ENCODE measurements at places on chromosomes 7 and 10.

- DNase-seq: peak; percentile 17
Measured at GRCh38 chr10:132036887-132037675, 28.7 kb upstream of the JAKMIP3 start.

DNA sequence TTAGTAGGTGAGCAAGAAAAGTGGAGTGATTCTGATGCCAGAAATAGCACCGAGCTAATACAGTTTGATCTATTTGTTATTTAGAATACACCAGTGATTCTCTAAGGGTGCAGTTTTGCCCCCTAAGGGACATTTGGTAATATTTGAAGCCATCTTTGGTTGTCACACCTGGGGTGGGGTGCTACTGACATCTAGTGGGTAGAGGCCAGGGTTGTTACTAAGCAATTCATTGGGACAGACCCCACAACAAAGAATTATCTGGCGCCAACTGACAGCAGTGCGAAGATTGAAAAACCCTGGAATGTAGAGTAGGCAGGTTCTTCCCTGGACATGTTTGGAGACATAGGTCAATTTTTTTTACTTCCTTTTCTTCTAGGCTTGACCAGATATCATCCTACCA, 14.6 kb downstream of the PALS2 start:
- DNase-seq: peak; percentile 30

- DNase-seq: no peak
Measured at GRCh38 chr7:123241809-123242208, 42.0 kb upstream of the SLC13A1 start.

- no peak for DNase-seq
Measured at GRCh38 chr10:30192846-30193608, 133.6 kb upstream of the JCAD start.

DNA sequence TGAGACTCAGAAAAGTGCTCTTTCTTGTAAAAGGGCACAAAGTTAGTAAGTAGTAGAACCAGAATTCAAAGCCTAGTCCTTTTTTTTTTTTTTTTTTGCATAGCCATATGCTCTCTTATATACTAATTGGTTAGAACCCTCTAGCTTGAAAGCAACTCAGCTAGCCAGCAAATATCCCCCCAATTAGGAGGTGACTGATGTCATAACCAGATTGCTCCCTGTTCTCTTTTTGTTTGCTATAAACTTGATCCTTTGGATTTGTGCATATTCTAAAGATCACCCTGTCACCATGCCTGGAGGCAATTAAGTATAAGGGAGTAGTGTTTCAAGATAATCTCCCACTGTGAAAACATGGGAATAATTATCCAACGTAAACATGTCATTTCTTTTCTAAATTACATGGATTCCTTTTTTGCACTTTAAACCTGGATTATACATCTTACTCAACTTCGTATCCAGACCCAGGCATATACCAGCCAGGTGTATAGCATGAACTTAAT, 963.4 kb downstream of the CNTNAP2 start:
- no peak for DNase-seq

DNA sequence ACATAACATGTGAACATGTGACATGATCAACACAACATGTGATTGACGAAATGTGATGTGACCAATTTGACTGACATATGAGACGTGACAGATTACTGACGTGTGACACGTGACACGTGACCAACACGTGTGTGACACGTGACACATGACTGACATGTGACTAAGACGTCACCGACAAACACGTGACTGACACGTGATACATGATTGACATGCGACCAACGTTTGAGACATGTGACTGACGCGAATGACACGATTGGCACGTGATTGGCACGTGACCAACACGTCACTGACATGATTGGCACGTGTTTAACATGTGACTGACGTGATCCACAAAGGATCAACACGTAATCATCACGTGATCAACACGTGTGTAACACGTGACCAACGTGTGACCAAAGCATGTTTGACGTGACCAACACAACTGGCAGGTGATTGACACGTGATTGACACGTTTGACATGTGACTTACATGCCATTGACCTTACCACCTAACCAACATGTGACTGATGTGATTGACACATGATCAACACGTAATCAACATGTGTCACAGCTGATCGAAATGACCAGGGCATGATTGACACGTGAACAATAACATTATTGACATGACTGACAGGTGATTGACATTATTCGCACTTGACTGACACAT, 23.7 kb downstream of the CRPPA start:
- no peak for DNase-seq

DNA sequence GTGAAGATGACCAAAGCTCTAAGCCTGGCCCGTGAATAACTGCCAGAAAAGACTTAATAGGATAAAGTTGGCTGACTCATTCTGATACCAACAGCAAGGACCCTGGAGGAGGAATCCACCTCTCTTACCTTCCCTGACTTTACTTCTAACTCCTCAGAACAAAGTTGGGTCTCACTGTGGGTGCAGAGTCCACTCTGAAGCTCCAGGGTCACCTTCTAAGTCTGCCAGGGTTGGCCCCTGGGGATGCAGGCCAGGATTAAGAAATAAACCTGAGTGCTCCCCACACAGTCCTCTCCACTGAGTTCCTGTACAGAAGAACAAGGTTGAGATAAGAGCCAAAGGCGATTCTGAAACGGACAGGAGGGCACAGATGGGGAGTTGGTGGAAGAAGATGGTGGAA, 54.4 kb downstream of the GPR26 start:
- no peak for DNase-seq

- no peak for DNase-seq
Measured at GRCh38 chr10:60869652-60870415, 74.2 kb downstream of the RHOBTB1 start.

GRCh38 chr7:33700001-33700899, 205.1 kb upstream of the BMPER start:
- DNase-seq: no peak

DNA sequence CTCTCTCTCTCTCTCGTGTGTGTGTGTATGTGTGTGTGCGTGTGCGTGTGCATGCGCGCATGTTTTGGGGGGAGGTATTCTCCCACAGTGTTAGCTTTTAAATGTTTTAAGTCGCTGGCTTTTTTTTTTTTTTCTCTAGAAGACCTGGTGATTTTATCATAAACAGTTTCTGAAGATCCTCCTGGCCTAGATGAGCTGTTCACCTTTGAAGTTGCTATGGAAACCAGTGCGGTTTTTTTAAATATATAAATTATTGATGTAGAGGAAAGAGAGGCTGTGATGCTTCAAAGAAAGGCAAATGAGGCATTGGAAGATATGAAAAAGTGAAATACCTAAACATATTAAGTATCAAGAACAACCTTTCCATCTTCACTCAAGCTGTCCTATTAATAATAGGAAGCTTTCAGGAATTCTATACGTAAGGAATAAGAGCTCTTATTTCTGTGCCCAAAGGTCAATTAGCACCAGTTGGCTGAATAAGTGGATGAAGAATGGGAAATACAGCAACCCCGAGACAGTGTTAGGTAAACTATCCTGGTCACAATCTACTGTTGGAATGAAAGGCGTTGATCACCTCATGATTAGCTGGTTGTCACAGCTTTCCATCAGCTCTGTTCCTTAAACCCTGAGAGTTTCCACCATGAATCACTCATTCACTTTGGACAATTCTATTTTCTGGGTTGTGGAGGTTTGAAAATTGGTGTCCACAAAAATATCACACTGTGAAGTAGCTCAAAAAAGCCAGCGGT, 66.5 kb upstream of the SLC35G1 start:
- DNase-seq: peak; percentile 2

GRCh38 chr7:84786073-84786472, 400.8 kb downstream of the SEMA3D start:
- DNase-seq: no peak

- no peak for DNase-seq
Measured at GRCh38 chr10:44058259-44058658, 326.6 kb downstream of the CXCL12 start.

GRCh38 chr10:69769395-69769992, 32.2 kb upstream of the COL13A1 start:
- peak; percentile 93 for DNase-seq

- no peak for DNase-seq
Measured at GRCh38 chr7:103630318-103630717, 184.3 kb upstream of the SLC26A5 start.

DNA sequence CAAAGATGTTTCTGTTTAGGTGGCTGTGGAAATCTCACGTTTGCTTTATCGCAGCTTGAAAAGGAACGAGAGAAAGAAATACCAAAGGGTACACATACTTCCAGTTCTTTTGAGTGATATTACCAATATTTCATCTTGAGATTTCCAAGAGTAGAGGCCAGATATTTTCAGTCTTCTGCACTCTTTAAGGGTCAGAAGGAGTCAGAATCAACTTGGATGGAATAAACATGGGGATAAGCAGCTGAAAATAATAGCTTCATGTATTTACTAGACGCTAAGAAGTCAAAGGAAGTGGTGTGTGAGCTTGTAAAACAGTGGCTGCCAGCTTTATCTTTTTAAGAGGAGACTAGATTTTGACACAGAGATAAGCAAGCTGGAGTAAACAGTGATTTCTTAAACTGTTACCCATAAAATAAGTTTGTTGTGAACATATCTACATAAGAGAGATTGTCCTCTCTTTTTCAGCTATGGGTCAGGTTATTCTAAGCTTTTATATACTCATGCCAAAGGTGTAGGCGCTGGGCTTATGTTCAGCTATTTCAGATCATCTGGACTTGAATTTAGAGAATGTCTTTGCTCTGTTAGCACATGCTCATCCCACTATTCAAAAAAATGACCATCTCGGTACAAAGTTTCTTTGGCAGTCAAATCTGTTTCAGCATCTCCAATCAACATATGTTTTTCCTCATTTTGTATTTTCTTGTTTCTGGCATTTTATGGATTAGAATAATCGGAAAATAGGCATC, 170.8 kb upstream of the TCF7L2 start:
- DNase-seq: peak; percentile 20

DNA sequence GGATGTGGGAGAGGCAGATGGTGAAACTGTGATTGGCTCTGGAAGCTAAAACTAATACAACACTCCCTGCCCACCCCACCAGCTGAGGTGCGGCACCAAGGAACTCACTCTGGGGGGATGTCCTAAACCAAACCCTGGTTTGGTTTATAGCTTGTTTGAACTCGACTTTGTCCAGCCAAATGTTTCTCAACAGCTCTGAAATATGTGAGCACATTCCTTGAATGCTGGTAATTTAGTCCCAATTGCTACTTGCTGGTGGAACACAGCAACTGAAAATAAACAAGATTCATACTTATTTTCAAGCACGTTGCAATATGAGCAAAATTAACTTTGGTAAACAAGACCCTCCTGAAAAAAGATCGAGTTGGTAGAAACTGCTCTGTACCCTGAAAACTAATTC, 39.7 kb upstream of the CARD11 start:
- DNase-seq: peak; percentile 66

GRCh38 chr7:7639421-7639820, 1.1 kb upstream of the UMAD1 start:
- DNase-seq: no peak

- peak; percentile 36 for DNase-seq
Measured at GRCh38 chr7:150937848-150938561, 40.1 kb downstream of the KCNH2 start.

DNA sequence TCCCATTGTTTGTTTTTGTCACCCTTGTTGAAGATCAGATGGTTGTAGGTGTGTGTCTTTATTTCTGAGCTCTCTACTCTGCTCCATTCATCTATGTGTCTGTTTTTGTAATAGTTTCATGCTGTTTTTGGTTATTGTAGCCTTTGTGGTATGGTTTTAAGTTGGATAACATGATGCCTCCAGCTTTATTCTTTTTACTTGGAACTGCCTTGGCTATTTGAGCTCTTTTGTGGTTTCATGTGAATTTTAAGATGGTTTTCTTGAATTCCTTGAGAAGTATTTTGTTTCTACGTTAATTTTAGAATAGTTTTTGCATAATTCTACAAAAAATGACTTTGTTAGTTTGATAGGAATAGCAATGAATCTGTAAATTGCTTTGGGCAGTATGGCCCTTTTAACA, 170.0 kb upstream of the IGFBP3 start:
- DNase-seq: no peak

DNA sequence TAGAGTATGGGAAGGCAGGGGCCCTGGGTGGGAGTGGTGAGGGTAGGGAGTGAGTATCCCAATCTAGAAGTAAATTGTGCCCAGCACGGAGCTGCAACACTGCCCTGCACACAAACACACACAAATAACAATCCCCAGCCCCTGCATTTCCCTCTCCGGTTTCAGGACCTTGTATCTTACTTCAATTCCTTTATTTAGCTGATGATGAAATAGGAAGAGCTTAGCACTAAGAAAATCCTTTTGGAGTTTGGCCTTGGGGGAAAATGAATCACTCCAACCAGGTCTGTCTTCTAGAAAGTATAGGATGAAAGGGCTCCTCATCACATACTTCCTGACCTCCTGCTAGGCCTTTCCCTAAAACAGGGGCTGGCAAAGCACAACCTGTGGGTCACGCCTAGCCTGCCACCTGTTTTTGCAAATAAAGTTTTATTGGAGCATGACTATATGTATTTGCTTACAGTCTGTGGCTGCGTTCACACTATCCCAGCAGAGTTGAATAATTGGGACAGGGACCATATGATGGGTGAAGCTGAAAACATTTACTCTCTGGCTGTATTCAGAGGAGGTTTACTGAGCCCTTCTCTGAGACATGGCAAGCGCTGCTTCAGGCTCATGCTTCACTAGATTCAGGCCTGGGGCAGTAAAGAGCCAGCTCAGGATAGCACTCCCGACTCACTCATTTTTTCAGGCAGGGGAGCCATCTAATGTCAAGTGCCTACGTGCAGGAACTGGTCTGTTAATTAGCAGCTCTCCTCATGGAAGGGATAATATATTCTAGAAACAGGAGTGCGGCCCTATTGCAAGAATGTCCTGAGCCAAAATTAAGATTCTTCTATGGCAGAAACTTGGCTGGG, 111.0 kb downstream of the EGFR start:
- peak; percentile 65 for DNase-seq

DNA sequence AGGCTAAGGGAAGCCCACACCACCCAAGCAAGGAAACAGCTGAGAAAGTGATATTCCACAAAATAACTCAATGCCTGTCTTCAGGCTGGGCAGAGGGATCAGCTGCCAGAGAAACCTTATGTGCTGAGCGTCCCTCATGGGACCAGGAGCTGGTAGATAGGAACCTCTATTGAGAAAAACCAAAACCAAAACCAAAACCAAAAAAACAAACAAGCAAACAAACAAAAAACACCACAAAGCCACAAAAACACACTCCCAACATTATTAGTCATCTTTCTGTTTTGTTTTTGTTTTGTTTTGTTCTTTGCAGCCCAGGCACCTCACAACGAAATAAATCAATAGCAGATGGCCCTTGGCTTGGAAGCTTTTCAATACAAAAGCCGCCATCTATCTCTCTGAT, 760.8 kb upstream of the CELF2 start:
- DNase-seq: no peak

GRCh38 chr10:79139124-79139835, 70.5 kb downstream of the ZMIZ1 start:
- DNase-seq: peak; percentile 92

GRCh38 chr7:77696643-77697534, 630 bp downstream of the RSBN1L start:
- DNase-seq: peak; percentile 54

GRCh38 chr7:115232041-115232440, 310.1 kb downstream of the MDFIC start:
- peak; percentile 10 for DNase-seq

GRCh38 chr10:8112230-8112905, 57.9 kb downstream of the GATA3 start:
- DNase-seq: no peak

All from choroid plexus epithelial cell (primary cell).